ENCODE measurements at places on chromosomes 4 and X.
A peak's percentile ranks its signal among the peaks of the same experiment; 100 is the strongest.

- no peak for DNase-seq
These were observed 663 bp upstream of the USP53 start for GRCh38 chr4:119211867-119212233.

- DNase-seq, result peak; percentile 58
These were observed 167.9 kb downstream of the FBXW7 start for GRCh38 chr4:152368001-152368400.

GRCh38 chrX:139832718-139833309 lies 100.0 kb downstream of the ATP11C start:
- no peak for DNase-seq

DNA sequence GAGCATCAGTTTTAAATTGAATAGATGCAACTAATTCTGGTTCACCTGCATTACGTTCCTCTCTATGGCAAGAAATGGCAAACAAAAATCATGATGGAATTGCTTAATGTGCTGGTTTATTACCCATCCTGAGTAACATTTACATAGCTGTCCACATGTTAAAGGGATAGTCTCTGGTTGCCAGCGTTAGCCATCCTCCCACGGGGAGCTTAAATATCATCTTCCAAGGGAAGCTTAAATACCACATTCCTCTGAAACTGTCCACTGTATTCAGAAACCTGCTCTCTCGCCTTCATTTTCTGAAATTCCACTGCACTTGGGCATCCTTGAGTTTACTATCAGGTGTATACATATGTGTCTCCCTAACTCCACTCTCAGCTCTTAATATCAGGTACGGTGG lies 586.6 kb downstream of the TLL1 start:
- no peak for DNase-seq

- DNase-seq, result no peak
These were observed 762.6 kb downstream of the PCDH18 start for GRCh38 chr4:136769717-136770116.

- no peak for DNase-seq
These were observed 49.2 kb downstream of the SEL1L3 start for GRCh38 chr4:25813448-25814106.

DNA sequence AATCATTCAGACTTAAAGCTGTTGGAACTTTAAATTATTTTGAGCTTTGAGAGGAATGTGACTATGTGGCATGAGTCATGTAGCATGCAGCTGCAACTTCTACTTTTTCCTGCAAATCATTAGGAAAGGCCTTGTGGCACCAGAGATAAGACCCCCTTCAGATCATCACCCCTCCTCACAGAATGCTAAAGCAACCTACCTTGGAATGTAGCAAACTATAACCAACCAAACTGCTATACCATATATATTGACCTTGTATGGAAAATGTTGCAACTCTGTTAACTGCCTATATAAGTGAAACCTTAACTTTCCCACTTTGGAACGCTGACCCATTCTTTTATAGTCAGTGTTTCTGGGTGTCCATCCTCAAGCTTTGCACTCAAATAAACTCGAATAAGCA lies 32.0 kb downstream of the ATXN3L start:
- no peak for DNase-seq

DNA sequence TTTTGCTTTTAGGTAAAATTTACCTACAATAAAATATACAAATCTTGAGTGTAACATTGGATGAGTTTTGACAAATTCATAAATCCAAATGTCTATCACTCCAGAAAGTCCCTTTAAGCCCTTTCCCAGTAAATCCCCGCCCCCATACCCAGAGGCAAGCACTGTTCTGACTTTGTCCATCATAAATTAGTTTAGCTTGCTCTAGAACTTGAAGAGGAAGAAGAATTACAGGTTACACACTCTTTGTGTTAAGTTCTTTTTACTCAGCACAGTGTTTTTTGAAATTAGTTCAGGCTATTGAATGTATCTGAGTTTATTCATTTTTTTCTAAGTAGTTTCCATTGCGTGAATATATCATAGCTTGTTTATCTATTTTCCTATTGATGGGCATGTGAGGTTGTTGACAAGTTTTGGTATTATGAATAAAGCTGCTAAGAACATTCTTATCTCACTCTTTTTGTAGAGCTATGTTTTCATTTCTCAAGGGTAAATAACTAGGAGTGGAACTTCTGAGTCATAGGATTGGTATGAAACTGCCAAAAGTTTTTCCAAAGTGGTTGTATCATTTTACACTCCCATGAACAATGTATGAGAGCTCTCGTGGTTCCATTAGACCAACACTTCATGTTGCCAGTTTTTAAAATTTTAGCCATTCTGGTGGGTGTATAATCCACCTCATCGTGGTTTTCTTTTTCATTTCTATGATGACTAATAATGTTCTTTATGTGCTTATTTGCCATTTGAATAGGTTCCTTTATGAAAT lies 22.4 kb upstream of the HPSE start:
- no peak for DNase-seq

GRCh38 chrX:12372111-12372510 lies 233.8 kb downstream of the FRMPD4 start:
- DNase-seq, result no peak

GRCh38 chr4:140856621-140857062 lies 100.5 kb upstream of the TBC1D9 start:
- DNase-seq, result no peak

DNA sequence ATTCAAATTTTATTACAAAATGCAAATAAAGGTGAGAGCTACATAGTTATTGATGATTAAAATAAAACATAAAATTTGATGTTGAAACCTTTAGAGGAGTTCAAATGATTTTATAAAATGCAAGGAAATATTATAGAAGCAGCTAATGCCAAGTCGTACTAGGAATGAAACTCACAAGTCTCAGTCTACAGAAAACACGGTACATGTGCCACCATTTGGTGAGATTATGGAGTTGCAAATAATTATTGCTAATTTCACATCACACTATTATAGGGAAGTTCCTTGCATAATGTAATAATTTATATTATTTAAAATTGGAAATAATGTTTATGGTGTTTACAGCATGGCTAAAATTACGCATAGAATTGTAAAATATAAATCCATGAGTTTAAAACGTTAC lies 1601.7 kb upstream of the TENM3 start:
- DNase-seq, result no peak

DNA sequence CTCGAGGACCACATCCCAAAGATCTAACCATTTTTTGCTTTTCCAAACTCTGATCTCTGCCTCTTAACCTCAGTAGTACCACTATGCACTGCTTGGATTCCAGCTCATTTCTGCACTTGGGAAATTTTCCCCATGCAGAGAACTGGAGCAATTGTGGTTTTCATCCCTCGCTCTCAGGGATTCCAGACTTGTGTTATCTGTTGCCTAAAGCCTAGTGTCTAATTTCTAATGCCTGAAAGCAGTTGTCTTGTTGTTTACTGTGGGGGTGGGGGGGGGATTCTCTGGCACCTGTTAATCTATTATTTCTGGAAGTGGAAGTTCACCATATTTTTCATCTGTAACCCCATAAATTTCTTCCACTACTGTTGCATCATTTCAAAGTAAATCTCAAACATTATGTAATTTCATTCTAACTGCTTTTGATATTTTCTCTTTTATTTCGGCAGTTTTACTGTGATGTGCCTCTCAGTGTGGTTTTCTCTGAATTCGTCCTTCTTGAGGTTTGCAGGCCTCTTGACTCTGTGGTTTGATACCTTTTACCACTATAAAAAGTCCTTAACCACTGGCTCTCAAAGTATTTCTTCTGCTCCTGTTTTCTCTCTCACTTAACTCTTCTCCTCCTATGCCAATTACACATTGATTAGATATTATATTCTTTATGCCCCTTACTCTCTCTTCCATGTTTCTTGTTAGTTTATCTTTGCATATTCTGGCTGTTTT lies 205.6 kb upstream of the EOLA2 start:
- DNase-seq, result no peak

DNA sequence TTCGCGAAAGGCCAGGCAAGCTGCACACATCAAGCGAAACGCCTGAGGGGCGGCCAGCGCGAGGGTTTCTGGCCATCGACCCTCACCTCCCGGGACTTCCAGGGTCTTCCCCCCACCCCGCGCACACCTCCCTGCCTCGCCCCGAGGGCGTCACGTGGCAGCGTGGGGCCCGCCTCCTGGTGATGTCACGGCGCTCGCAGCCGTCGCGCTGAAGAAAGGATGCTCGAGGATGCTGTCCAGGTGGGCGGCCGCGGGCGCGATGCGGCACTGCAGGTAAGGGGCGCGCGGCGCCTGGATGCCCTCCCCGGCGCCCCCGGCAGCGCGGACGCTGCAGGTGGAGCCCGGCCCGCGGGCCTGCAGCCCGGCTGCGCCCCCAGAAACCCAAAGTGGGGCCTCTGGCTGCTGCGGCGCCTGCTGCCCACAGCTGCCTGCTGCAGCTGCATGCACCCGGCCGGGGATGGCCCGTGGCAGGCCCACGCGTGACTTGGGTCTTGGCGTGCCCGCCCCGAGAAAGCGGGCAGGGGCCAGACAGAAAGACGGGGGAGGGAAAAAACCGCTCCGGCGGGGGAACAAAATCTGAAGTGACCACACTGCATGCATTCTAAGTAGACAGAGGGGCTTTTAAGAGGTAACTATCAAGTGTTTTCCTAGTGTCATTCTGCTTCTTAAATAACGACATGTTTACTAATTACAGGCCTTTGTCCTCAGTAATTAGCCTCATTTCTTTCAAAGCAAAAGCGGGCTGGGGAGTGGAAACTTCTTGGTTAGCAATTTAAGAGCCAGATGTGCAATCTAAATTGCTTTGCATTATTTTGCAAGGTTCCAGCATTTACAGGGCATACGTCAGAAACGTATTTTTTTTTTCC lies 1.7 kb downstream of the CLCN4 start:
- DNase-seq, result peak; percentile 19

DNA sequence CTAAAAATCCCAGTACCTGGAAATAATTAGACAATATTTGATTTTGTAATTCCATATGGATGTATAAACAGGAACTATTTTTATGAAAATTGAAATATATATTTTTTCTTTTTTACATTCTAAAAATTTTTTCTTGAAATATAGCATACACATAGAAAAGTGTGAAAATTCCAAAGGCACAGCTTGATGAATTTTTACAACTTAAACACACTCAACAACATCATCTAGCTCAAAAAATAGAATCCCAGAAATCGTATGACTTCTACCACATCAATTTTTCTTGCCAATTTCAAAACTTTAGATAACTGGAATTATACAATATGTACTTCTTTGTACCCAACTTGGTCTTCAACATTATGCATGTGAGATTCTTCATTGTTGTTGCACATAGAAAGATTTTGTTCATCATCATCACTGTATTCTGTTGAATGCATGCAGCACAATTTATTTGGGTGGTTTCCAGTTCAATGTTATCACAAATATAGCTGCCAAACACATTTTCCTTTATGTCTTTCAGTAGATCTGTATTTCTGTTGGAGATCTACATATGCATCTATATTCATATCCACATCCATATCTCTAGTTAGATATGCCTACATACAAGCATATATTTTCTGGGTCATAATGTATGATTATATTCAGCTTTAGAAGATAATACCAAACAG lies 340.7 kb upstream of the SLIT2 start:
- DNase-seq, result no peak

DNA sequence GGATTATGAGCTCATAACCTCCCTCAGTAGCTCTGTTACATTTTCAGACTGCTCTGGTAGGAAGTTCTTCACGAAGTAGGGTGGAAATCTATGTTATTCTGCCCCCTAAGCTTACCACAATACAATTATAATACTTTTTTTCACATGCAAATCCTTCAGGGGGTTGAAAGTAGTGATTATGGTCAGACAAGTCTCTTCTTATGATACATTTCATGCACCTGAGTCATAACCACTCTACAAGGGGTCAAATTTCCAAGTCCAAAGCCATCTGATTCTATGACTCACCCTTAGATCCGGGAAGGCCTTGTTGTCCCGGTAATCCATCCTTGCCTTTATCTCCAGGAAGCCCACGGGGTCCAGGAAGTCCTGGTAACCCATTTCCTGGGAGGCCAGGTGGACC lies 95.2 kb downstream of the ATG4A start:
- no peak for DNase-seq

DNA sequence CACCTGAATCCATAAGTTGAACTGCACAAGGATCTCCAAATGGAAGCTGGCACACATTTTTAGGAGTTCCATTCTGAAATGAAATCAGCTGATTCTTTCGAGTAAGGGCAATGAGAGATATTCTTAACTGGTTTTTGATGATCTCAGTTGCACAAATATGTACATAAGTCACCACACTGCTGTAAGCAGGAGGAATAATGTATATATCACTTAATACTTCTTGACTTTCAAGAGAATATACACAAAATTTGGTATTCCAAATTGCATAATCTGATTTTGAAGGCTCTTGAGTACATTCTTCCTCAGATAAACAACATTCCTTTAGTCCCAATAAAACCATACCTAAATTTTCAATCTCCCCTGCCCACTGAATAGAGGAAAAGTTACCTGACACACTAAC lies 8.2 kb downstream of the FANCB start:
- no peak for DNase-seq

DNA sequence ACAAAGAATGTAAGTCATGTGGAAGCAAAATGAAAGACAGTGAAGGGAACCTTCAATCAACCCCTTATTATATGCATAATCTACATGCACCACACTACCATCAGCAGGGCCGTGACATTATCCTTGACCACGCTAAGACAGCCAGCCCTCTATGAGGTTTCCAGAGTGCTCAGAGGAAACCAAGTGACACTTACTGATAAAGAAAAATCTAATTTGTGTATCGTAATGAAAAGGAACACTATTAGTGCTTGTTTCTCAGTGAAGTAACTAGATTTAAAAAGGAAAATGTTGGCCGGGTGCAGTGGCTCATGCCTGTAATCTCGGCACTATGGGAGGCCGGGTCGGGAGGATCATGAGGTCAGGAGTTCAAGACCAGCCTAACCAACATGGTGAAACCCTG lies 56.4 kb downstream of the ABCG2 start:
- DNase-seq, result no peak

- DNase-seq, result no peak
These were observed 14.4 kb upstream of the SEPSECS start for GRCh38 chr4:25174674-25175073.

GRCh38 chr4:93461541-93461940 lies 367.0 kb upstream of the ATOH1 start:
- DNase-seq, result no peak

DNA sequence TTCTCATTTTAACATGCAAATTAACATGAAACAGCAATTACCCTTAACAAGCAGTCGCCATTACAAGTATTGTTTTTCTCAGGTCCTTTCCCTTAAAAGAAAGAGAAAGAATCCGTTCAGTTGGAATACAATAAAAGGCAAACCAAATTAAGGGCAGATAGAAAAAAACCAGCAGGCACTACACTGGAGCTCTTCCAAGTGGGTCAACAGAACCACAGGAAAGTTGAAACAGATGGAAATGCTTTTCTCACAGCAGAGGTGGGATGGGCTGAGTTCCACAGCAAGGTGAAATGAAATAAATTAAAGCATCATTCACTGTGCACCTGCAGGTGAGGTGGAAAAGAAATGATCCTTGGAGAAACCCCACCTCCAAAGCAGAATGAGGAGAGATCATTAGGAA lies 102.6 kb downstream of the APBB2 start:
- no peak for DNase-seq

DNA sequence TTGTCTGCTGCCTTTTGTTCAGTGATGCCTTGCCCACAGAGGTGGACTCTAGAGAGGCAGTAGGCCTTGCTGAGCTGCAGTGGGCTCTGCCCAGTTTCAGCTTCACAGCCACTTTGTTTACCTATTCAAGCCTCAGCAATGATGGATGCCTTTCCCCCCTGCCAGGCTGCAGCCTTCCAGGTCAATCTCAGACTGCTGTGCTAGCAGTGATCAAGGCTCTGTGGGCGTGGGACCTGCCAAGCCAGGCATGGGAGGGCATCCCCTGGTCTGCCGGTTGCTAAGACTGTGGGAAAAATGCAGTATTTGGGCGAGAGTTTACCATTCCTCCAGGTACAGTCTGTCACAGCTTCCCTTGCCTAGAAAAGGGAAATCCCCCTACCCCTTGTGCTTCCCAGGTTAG lies 175.2 kb upstream of the PBDC1 start:
- no peak for DNase-seq

GRCh38 chrX:41827886-41828285 lies 95.5 kb downstream of the CASK start:
- DNase-seq, result no peak

Data from NCI-H524 treated with DMSO at 0.1 percent for 48 hours (cell line).